Activated naive CD4-positive, alpha-beta T cell treated with anti-CD3 and anti-CD28 coated beads for 36 hours (primary cell): ENCODE measurements at places on chromosomes 5 and 9. TPM values are rescaled to one million over a fixed set of nuclear protein-coding genes. Genes with fewer than 3 reads are reported as not detected.

The BTNL3 gene
- not detected for total RNA-seq

GRCh38 chr9:94150890-94151650 lies 66.8 kb downstream of the PTPDC1 start:
- H3K36me3 ChIP-seq: no peaks in the 10 kb centered on the region
- H3K4me1 ChIP-seq: peaks cover 20% of the 10 kb centered on the region
- DNase-seq: no peak
- no peak overlapping the region for H3K27ac ChIP-seq
- H3K4me3 ChIP-seq: no peak overlapping the region
- H3K27me3 ChIP-seq: no peaks in the 10 kb centered on the region

DNA sequence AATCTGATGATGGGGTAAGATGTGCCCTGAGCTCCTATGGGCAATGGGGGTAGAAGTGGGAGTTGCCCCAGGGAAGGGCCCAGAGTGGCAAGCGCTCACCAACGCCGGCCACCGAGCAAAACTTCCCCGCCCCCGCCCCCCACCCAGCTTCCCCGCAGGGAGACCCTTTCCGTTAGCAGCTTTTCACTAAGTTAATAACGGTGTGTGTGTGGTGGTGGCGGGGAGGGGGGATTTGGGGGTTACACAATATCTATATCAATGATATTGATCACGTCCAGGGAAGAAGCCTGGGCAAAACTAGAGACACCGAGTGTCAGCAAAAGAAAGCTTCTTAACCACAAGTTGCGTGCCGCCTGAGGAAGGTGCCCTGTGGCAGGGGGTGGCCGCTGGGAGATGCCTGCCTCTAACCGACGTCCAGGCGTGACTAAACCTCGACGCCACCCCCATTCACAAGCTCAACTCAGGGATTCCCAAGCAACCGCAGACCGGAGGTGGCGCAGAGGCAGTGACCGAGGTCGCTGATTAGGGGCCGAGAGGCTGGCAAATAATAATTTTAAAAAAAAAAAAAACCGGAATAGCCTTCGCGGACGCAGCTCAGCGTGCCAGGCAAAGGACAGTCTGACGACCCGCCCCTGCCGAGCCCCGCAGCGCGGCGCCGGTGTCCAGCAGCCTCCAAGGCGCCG lies 222.6 kb downstream of the MEF2C start:
- peak; percentile 30 for DNase-seq
- peaks cover 8% of the 10 kb centered on the region for H3K4me1 ChIP-seq

DNA sequence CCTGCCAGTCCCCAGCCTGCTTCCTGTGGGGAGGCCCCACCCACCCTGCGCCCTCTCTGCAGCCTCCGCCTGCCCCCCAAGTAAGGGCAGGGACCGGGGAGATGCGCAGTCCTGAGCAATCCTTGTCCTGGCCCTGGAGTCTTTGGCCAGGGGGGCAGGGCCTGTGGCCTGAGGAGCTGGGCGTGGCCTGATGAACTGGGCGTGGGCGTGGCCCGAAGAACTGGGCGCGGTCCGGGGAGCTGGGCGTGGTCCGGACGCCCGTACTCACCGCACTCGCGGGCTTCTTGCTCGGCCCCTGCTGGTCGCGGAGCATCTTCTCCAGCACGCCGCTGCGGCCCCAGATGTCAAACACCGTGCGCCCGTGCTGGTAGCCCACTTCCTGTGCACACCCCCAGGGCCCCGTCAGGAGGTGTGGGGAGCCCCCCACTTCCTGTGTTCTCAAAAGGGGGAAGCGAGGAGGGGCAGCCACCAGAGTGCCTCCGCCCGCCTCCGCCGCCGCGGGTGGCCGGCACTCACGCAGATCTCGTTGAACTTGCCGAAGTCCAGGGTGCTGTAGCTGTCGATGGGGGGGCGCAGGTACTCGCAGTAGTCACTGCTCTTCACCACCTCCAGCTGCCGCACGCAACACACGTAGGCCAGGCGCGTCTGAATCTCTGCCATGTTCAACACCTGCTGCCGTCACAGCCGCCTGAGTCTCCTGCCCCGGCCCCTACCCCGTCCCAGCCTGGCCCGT lies 2.7 kb upstream of the NSMF start:
- peak overlapping the region; percentile 41 for H3K27ac ChIP-seq
- H3K4me3 ChIP-seq: peak overlapping the region; percentile 66
- no peaks in the 10 kb centered on the region for H3K27me3 ChIP-seq

The IFNB1 gene
- 0.57 TPM for total RNA-seq

- H3K4me1 ChIP-seq: no peaks in the 10 kb centered on the region
- no peak for DNase-seq
- H3K36me3 ChIP-seq: no peaks in the 10 kb centered on the region
- H3K27me3 ChIP-seq: peaks cover 28% of the 10 kb centered on the region
- H3K27ac ChIP-seq: no peak overlapping the region
These were observed 38.6 kb upstream of the SLC6A19 start for GRCh38 chr5:1162751-1163150.

The SOHLH1 gene
- total RNA-seq: not detected

- DNase-seq: no peak
- H3K27me3 ChIP-seq: peaks cover 53% of the 10 kb centered on the region
- no peak overlapping the region for H3K27ac ChIP-seq
- H3K36me3 ChIP-seq: no peaks in the 10 kb centered on the region
- H3K4me3 ChIP-seq: no peak overlapping the region
These were observed 2.5 kb upstream of the NR6A1 start for GRCh38 chr9:124773473-124774128.
